ENCODE measurements at places on chromosomes 4 and X. TPM values are rescaled to one million over a fixed set of nuclear protein-coding genes. Genes with fewer than 3 reads are reported as not detected.

The FAT1 gene
- total RNA-seq, result 521 TPM

The ZXDA gene
- 13.3 TPM for total RNA-seq

The TLR1 gene
- 0.78 TPM for total RNA-seq

The GK gene
- total RNA-seq, result 9.1 TPM

The DCAF12L2 gene
- not detected for total RNA-seq

The USP17L20 gene
- total RNA-seq, result not detected

The GLUD2 gene
- 0.93 TPM for total RNA-seq

The CYBB gene
- under 0.01 TPM for total RNA-seq

The GPRIN3 gene
- not detected for total RNA-seq

The MID1 gene
- total RNA-seq, result 13.3 TPM

The XG gene
- total RNA-seq, result 0.43 TPM

The RBMXL3 gene
- total RNA-seq, result not detected

The RGN gene
- under 0.01 TPM for total RNA-seq

The GRSF1 gene
- 55.4 TPM for total RNA-seq

Measured in nasal cavity respiratory epithelium epithelial cell of viscerocranial mucosa (primary cell).